ENCODE measurements at places on chromosomes 4 and X.
A peak's percentile ranks its signal among the peaks of the same experiment; 100 is the strongest.

GRCh38 chrX:91435395-91435794 is 756 bp downstream of the PABPC5 start:
- DNase-seq = no peak

DNA sequence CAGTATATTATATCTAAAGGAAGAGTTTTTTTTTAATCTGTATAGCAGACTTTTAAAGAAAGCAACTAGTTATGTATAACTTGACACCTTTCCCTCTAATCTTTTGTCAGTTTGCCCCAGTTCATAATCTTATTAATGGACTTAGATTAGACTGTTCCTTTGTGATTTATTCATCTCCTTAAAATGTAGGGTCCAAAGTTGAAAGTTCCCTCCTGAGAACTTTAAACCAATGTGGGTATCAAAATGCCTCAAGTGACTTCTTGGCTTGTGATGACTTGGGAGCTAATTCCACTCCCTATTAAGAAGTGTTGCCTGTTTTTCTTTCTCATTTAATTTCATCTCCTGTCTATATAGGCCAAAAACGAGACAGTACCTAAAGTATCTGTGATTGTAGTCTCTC is 6.3 kb upstream of the SDAD1 start:
- DNase-seq = no peak

- no peak for DNase-seq
Measured at GRCh38 chrX:12956704-12957534, 18.0 kb upstream of the TMSB4X start.

DNA sequence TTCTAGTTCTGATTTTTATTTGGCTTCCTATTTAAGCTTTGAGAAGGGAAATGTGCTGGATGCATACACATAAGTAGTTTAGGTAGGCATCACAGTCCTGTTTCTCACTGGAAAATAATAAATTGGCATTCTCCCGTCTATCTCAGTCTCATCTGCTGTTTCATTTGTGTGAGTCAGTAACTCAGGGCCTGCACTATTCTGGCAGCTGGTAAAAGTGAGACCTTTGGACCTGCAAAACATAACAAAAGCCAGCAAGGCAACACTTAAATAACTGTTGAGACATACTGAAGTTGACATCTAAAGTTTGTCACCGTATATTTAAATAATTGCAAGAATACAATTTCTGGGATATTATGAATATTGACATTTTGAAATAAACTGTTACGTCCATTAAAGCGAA is 8.6 kb upstream of the UBQLN2 start:
- no peak for DNase-seq

DNA sequence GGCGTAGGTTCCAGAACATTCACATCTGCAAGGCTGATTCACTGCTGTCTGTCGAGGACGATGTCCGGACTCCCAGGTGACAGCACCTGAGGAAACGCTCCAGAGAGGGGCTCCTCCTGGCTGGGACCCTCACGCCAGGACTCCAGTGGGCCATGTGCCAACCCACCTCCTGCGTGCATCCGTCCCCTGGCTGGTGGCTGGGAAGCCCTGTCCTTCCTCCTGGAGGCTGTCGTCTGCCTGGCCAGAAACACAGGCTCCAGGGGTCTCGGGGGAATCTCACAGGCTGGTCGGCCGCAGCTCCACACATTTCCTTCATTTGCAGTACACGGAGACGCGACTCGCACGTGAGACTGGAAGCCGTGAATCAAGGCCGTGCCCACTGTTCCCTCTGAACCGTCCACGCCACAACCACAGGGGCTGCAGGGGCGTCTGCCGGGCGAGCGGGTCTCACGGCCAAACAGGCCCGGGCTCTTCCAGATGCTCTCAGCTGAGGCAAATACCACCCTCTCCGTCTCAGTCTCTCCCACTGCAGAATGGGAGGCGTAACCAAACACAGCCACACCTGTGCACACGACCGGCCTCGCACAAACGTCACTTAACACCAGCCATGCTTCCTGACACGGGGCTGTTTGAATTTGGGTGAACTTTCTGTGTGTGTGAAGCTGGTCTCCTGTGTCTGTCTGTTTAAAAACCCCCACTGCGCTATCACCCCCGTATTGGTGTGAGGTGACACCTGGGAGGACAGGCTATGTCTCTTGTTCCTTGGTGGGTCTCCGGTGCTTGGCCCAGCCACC is 38.7 kb upstream of the MXD4 start:
- DNase-seq = no peak

DNA sequence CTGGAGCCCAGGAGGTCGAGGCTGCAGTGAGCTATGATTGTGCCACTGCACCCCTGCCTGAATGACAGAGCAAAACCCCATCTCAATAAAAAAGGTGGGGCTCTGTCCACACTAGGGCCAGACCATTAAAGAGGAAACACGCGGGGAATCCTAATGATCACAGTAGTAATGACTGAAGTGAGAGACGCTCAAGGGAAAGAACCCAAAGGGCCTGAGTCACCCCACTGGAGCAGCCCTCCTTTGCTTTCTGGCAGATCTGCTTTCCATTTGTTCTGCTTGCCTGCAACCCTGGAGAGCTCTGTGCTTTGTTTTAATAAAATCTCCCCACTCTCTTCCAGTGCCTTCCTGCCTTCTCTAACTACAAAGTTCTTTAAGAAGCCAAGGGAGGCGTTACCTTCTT is 5.0 kb downstream of the TFDP3 start:
- DNase-seq = no peak

GRCh38 chr4:67092351-67092750 is 453.0 kb downstream of the CENPC start:
- DNase-seq = no peak

DNA sequence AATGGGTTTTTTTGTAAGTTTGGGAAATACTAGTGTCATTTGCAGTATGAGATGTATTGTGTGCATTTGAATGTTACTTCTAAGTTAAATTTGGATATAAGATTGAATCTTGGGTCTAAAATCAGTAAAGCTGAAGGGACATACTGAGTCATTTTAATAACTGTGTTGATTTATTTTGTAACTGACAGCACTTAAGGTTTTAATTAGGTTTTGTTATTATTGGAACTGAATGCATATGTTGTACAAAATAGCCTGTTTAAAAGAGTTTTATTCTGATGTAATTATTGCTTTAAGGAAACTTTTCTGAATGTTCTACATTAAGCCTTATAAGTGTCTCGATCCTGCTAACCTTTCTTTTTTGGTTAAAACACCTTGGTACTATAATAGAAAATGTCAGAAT is 396.6 kb downstream of the MAPK10 start:
- no peak for DNase-seq

DNA sequence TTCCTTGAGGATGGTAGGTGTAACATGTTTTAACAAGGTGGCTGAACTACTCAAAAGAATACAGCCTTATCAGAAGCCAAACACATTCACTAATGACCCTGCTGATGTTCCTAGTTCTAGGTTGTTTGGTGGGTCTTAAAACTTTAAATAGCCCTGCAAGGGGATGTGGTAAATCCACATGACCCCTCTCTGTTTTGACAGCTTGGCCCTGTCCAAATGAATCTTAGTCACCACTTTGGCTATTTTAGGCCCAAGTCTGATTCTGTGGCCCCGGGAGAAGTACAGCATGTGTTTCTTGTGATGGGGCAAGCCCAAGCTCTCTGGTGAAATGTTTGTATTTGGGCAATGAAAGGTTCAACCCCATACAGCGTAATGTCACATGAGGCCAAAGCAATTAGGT is 54.5 kb upstream of the GPR34 start:
- DNase-seq = peak; percentile 6

DNA sequence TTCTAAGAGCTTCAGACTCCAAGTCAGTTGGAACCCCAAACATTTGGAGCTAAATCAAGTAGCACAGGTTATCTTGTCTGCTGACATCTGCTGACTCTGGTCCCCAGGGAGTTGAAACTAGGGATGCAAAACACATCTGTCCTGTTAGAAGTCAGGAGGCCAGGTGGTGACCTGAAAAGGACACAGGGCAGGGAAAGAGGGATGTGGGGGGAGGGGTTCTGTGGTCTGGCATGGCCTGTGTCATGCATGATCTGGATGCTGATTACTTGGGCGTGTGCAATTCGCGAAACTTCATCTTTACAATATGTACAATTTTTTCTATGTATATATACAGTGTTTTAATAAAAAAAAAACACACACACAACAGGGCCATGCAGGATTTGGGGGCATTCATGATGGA is 55.3 kb downstream of the FHDC1 start:
- no peak for DNase-seq

DNA sequence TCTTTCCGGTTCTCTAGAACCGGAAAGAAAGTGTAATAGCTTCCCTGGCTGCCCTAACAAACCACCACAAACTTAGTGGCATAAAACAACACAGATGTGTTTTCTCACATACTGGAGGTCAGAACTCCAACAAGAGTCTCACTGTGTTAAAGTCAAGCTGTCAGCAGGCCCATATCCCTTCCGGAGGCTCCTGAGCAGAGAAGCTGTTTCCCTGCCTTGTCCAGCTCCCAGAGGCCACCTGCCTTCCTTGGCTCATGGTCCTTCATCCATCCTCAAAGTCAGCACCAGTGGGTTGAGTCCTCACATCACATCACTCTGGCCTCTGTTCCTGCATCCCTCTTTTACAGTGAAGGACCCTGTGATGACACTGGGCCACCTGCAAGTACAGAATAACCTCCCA is 49.8 kb upstream of the HMX1 start:
- DNase-seq = no peak

DNA sequence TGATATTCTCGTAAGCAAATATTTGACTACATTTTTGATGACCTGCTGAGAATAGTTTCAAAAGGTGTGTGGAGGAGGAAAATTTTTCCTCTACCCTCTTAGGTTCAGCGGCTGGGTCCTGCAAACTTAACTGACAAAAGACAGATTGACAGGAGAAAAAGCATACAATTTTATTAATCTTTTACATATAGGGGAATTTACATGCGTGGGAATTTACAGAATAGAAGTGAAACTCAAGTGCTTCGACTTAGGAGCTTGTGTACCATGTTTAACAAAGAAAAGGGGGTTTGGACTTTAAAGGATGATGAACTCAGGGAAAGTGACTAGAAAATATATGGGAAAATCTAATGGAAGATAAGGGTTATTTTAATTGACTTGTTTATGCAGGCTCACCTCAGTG is 2.5 kb downstream of the HERC6 start:
- no peak for DNase-seq

Data from tibial nerve (tissue), 4 donors.